ENCODE measurements at places on chromosomes 12 and 14.

DNA sequence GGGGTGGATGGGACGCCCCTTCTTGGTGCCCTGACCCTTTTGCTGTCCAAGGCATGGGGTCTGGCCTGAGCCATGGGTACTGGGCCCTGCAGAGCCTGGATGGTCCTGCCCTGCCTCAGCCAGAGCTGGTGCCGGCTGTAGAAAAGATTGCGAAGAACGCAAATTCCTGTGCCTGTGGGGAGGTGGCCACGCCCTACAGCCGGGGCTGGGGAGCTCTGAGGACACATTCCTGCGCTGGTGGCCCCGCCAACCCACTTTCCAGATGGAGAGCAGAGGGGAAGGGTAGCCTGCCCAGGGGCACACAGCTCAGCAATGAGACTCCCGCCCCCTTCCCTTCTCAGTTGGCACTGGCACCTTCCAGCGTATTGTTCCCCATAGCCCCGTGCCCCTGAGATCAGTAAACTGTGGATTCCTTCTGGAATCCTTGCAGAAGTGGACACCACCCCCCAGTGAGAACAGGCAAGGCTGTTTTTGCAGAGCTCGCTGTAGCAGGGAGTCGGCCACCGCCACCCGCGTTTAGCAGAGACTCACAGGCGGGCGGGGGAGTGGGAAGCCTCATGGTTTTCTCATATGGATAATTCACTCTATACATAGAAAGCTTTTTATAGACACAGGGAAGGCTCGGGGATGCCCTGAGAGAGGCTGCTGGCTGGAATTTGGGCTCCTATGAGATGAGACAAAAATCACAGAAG lies 8.6 kb downstream of the INF2 start:
- no peak for DNase-seq

DNA sequence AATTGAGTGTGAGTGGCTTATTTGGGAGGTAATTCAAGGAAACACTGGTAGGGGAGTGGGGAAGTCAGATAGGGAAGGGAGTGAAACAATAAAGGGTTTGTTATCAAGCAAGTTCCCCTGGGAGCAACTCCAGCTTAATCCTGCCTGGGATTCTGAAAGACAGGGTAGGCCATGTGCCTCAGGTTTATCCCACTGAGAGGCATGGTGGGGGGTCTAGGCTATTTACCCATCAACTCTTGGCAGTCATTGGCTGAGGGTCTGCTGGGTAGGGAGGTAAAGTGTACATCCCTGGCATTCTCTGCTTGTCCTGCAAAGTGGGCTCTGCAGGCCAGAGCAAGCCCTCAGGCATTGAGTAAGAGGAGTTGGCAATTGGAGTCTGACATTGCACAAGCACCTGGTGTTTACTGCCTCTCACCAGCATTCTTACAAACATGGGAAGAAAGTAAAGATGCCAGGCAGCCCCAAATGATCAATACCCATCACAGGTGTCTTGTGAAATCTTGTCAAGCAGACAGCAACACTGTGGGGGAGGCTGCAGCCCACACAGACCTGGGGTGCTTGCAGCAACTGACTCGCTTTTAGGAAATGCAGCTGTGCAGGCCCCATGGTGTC lies 169.3 kb downstream of the KTN1 start:
- DNase-seq: no peak

DNA sequence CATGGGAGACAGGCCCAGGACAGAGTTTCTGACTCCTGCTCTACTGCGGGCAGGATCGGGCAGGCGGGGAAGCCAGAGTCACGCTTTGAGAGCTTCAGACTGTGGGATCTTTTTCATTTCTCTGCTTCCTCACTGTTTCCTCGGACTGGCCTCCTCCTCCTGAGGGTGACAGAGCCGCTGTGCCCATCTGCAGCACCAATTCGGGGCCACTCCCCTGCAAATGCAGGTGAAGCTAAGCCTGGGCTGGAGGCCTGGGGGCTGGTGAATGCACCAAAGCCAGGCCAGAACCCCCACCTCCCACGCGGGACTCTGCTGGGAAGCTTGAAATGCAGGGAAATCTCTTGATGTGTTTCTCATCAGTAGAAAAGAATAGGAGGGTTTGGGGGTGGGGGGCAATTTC lies 77.5 kb downstream of the FOXN3 start:
- DNase-seq: no peak

DNA sequence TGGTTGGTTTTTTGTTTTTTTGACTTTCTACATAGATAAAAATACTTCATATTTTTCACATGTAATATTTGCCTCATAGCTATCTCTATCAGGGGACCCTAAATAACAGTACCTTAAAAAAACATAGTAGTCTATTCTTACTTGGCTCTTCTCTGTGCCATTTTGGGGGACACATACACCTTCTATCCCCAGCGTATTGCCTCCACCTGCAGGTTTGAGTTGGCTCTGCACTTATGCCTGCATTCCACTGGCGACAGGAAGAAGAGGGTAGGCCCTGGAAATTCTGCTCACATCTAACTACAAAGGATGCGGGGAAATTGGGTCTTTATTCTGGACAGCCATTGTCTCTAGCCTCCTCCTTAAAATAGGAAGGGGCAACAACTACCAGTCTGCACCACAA lies 13.8 kb upstream of the IFI27L2 start:
- no peak for DNase-seq

Data from HFF-Myc (cell line).